Activated naive CD4-positive, alpha-beta T cell treated with anti-CD3 and anti-CD28 coated beads, Interleukin-2, amount 50 U/mL, for 72 hours (primary cell): ENCODE measurements at places on chromosomes 6 and 20.

GRCh38 chr20:17895641-17896171 is 72.9 kb downstream of the SNX5 start:
- DNase-seq: peak; percentile 63

DNA sequence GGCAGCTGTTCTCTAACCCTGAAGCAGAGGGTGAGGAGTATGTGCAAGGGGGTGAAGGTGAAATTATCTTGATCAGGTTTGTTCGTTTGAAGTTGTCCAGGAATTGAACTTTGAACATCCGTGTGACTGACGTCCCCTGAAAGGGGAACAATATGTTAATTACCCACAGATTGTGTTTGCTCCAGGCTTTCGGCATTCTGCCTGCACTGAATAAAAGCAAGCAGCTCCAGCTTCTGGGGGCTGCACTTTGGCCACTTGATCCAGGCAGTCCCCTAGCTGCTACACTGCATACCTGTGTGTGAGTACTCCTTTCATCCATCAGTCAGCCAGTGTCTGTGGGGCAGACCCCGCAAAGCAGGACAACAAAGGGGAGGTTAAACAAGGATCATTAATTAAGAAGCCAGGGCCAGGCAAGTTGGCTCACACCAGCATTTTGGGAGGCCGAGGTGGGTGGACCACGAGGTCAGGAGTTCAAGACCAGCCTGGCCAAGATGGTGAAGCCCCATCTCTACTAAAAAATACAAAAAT is 104.8 kb upstream of the BTN3A2 start:
- DNase-seq: no peak

DNA sequence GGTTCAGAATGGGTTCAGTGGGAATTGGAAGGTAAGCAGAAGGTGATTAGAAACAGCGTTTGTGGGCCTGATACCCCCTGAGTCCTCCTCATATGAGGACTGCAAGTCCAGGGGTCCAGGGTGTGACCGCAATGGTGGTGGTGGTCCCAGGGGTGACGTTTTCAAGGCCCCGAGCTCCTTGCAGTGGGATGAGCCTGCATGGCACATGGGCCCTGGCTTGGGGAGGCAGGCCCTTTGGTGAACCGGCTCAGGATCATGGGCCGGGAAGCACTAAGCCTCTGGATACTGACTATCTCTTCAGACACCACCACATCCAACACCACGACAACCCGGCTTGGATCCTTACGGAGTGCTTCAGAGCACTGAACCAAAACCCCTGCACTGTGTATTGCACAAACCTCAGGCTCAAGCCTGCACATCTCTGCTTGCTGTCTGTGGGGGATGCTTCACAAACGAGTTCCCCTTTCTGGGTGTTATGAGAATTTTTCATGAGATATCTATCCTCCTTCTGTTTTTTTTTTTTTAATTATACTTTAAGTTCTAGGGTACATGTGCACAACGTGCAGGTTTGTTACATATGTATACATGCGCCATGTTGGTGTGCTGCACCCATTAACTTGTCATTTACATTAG is 67.9 kb downstream of the STK35 start:
- DNase-seq: no peak

DNA sequence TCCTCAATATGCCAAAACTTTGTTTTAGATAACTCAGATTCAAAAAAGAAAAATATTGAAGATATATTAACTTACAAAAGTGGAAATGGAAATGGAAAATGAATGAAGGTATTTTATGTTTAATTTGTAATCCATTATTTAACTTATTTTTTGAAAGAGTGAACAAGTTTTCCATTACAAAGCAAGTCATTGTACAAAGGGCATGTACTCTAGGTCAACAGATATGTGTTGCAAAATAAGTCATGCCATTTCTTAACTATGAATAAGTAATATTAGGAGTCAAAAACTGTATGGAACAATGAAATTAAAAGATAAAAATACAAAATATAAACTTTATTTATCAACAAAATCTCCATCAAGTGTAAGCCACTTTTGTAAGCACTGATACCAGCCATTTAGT is 25.9 kb upstream of the DEFB113 start:
- DNase-seq: no peak

DNA sequence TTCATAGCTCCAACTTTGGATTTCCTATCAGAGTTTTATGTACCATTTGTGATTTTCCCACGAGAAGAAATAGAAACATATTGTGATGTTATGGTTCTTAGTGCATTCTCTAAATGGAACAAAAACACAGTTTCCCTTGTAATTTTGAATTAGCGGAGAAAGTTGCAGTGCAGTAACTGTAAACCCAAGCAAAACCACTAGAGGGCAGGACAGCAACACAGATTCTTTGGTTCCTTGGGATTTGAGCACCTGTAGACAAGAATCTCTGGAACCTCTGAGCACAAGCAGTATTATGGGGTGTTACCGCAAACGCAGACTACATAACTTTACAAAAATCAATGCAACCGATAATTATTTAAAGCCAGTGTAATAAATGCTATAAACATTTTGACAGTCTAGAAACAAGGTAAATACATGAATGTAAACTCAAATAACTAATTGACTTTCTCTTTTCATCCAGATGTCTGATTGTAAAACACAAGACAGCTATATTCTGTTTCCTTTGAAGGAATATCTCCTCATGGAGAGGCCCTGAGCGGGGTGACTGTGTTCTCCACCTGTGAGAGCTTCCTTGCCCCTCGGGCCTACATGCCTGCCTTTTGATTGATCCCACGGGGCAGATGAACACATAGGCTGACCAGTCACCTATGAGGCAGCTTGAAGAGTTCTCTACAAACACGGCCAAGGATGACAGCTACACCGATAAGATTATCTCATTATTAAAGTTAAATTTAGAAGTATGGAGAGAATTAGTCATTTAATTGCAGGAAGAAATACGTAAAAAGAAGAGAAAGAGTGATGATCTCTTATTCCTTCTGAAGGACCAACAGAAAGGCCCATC is 67.5 kb upstream of the COL21A1 start:
- no peak for DNase-seq
